ENCODE measurements at places on chromosomes 3 and 15.

DNA sequence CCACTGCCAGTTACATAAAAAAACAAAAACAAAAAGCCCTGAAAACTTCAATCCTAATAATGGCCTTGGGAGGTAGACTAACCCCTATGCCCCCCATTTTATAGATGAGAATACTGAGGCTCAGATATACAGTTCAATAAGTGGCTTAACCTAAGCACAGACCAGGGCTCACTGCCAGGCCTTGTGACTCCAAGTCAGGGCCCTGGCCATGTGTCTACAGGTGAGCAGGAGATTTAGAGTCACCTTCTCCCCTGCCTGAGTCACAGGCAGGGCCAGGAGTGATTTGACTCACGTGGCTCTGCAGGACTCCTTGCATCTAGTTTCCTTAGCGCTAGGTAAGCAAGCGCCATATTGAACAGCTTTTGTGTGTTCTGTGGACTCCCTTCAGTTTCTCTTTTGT is 98.6 kb upstream of the ETV5 start:
- no peak for DNase-seq

GRCh38 chr3:17742102-17742879 is at the start of gene TBC1D5:
Gene TBC1D5, minus strand, starts transcription at chr3:17742631. Its CDS starts 234,061 bp downstream, at chr3:17508570.
- DNase-seq = peak; percentile 83

- no peak for DNase-seq
Measured at GRCh38 chr3:141864281-141864970, 12.0 kb upstream of the ATP1B3 start.

DNA sequence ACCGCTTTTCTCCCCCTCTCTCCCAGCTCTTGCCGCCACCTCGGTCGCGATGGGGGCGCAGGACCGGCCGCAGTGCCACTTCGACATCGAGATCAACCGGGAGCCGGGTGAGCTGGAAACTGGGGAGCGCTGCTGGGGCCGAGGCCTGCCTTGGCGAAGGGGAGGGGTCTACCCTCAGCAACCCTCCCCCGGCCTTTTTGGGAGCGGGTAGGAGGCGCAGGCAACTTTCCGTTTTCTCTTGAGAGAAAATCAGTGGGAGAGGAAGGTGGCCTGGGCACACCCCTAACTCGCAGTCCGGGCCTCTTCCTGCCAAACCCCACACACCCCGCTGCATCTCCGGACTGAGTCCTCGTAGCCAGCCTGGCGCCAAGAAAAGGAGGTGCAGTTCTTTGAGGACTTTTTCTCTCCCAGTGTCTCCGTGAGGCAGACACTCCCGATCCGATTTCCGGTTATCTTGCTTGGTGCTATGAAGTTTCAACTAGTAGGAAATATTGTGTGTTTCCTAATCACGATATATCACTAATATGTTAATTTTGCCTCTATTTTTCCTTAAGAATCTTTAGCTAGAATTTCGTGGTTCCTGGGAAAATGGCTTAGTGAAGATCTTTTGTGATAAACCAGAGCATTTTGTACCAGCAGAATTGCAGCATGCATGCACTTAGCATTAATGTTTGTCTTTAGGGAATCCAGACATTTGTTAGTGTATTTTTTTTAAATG is 631 bp downstream of the NKTR start:
- no peak for DNase-seq

DNA sequence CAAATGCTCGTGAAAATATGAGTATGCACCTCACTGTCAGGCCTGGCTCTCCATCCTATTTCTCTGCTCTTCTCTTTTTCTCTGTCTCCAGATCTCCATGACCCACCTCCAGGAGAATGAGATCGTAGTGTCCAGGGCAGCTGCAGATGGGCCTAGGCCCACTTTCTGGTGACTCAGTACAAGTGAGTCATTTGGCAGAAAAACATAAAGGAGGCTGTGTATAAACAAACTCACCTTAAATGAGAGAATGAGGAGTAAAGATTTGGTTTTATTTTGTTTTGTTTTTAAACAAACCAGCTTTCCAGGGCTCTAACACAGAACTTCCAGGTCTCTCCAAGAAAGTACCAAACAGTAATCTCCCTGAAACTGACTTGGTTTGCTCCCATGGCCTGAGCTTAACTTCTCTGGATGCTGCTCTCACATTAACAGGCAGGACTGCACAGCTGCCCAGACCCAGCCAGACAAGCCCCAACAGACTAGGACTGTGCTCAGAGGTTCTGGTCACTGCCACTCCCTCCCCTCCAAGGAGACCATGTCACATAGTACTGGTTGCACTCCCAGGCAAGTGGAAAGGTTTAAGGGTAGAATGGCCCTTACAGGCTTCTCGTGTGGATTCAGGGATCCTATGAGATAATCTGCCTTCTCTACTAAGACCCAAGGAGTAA is 1.5 kb upstream of the HEG1 start:
- DNase-seq = no peak

DNA sequence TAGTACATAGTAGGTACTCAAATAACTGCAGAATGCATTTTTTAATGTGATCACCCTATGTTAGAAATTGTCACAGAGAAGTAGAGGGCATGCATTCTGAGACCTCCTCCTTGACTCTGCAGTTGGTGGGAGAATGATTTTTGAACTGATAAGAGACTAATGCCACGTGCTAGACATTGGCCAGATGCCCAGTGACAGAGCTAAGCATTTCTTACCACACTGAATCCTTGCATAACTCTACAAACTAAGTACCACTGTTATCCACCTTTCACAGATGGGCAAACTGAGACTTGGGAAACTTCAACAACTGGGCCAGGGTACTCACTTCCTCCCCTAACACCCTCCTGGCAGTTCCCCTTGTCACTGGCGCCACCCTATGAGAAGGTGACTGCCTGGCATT is 33.5 kb upstream of the SPATA12 start:
- DNase-seq = no peak

DNA sequence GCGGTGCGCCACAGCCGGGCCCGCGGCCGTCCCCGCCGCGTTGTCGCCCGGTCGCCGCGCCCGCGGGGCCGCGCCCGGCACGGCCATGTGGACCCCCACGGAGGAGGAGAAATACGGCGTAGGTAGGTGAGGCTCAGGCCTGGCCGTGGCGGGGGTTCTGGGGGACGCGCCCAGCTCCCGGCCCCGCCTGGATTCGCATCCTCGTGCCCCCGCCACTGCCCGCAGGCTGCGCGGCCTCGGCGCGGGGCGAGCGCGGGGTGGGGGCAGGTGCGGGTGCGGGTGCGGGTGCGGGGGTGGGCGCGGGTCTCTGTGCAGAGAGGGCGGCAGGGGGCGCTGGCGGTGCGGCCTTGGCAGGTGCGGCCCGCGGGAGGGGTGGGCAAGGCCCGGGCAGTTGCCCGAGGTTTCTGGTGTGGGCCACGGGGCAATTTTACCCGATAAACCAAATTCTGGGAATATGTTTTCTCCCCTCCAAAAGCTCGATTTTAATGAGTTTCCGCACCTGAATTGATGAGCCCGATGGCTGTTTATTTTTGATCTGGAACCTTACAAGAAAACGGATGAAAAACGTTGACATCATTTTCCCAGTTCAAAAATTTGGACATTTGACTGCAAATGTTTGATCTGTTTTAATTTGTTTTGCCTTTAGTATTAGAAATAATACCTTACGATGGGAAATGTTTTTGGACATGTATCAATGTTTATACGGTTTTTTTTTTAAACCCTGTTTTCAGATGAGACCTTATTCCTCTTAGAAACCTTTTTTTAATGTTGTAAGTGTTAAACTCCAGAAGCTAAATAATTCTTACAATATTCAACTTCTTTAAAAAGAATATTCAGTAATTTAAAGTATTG is 678 bp downstream of the DOCK3 start:
- no peak for DNase-seq

GRCh38 chr3:187976365-187976900 is 177.5 kb upstream of the LPP start:
- no peak for DNase-seq

DNA sequence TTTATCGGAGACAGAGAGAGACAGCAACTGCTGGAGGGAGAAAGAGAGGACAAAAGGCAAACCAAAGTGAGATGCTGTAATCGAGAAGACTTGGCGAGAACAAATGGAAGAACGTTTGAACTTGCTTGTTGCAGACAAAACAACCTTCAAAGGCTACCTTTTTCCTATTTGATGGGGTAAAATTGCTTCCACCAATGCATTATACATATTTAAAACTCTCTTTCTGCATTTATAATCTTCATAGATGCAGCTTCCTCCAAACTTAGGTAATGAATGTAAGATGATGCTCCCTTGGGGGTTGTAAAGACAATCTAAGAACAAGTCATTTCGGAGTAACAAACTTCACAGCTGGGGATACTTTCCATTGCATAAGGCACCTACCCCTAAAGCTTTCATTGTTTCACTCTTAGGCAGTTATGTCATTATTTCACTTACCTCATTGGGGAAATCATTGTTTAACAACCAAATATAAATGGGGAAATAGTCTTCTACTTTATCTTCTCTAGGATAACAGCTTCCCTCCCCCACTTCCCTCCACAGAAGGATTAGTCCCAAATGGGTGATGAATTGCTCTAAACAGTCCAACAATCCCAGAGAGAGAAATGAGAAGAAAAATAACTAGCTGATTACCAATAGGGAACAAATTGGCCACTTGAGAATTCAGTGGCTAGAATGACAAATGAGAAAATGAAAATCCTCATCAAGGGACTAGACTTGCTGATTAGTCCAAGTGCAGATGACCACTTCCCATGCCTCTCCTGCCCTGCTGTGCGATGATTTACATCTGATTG is 269.8 kb upstream of the ADAMTS9 start:
- no peak for DNase-seq

GRCh38 chr3:175479800-175480199 is 620.7 kb downstream of the NAALADL2 start:
- no peak for DNase-seq

All from NCI-H1417 treated with DMSO at 0.1 percent for 48 hours (cell line).